ENCODE measurements at places on chromosomes 1 and 21.
A peak's percentile ranks its signal among the peaks of the same experiment; 100 is the strongest.

DNA sequence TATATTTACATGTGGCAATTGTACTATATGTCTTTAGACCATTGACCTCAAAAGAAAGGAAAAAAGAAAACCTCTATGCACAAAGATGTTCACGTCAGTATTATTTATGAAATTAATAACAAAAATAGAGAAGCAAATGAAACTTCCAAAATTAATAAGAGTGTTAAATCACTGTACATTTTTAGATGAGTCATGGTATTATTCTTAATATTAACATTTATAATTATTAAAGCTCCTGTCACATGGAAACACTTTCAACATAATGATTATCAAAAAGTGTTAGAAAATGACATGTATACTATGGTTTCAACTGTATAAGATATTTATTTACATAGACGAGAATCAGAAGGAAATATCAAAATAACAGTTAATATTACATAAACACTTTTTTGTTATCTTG lies 324.9 kb upstream of the RUNX1 start:
- no peak for DNase-seq

DNA sequence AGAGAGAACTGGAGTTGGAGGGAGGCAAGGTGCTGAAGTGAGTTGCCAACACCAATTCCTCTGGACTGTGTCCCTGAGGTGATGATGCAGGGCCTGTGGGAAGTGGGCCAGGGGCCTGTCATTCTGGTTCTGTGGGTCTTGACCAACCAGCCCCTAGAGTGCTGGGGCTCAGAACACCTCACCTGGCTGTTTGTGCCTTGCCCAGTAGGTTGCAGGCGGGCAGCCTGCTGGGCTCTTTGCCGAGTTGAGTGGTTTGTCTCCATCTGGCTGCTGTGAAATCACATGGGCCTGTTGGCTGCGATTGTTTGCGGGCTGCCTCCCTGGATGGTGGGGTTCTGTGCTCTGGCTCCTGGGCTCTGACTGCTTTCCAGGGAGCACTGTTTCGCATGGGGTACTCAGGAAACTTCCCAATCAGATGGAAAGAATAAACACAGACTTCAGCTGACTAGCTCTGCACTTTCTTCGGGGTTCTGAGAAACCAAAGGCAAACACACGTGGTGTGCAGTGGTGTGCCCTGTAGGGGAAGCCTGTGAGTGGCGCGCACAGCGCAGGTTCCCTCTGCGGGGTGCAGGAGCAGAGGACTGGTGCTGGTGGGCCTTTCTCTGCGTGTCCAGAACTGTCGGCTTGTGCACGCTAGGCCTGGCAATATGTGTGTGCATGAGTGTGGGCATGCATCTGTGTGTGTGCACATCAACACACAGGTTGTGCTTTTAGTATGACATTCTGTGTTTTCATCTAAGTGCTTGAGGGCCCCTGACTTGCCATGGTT lies 95.1 kb downstream of the RHOU start:
- DNase-seq: peak; percentile 17

DNA sequence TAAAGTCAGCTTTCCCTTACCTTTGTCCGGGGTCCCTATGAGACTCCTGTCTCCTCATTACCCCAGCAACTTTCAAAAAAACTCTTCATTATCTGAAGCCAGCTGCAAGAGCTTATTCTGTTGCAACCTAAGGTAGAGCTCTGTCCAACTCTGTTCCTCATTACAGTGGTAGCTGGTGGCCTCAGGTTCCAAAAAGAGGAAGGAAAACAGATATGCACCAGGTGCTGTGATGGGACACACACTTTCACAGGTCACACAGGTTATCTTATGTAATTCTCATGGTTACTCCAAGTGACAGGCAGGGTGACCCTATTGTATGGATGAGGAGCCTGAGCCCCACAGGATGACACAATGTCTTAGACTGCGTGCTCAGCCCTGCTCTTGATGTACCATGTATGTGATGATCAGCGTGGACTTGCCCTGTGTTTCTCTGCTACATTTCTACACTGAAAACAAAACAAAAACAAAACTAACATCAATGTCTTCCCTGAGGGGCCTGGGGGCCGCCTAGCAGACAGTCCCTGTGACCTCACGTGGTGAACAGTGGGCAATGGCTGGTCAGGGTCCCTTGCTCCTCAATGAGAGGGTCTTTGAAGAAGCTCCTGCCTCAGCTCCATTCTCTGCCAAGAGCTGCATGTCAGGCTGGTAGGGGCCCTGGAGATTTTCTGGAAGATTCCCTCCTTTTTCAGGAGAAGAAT lies 9.7 kb upstream of the TENT5C start:
- no peak for DNase-seq

GRCh38 chr21:44262338-44263056 lies 800 bp upstream of the DNMT3L start:
- no peak for DNase-seq

DNA sequence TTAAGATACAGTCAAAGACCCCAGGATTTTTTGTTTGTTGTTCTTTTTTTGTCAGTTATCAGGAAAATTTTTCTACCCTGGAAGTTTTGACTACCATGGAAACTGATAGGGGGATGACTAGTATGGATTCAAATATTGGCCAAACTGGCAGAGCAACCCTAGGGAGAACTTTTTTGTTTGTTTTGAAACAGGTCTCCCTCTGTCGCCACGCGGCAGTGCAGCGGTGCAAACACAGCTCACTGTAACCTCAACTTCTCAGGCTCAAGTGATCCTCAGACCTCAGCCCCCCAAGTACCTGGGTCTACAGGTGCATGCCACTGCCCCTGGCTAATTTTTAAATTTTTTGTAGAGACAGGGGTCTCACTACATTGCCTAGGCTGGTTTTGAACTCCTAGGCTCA lies 46.6 kb downstream of the TOR3A start:
- no peak for DNase-seq

DNA sequence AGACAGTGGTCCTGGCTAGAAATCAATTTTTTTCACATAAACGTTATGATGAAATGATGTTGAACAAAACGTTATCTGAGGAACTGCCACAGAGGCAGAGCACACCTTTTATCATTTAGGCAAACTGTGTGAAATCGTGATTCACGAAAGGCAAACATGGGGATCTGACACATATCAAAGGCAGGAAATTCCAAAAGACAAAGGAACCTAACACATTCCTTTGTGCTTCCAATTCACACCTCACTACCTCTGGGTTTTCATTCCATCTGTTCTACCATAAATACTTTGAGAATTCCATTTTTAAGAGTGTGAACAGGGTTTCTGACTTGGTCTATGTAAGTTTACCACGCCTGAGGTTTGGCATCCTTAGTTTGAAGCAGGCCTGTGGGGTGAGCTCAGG lies 119.5 kb upstream of the KRTAP19-8 start:
- DNase-seq: no peak

DNA sequence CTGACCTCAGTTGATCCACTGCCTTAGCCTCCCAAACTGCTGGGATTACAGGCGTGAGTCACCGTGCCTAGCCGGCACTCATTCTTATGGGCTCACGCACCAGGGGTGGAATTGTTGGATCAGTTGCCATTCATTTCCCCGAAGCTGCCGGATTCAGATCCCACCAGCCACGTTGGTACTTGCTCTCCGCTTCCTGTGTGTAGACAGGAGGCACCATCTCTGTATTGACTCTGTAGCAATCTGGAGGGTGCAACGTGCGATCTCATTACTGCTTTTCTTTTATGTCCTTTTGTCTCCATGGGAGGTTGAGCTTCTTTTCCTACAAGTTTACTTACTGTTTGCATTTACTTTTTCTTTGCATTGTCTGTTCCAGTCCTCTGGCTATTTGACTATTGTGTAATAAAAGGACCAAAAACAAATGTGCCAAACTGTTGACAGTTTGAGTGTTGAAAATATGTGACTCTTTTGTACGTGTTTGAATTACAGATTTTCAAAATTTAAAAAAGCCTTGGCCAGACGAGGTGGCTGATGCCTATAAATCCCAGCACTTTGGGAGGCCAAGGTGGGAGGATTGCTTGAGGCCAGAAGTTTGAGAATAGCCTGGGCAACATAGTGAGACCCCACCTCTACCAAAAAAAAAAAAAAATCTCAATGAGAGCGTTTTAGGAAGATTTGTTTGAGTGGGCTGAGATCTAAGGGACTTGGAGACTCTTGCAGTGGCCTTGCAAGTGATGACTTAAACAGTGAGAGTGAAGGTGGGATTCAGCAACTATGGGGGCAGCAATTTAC lies 39.1 kb downstream of the SPSB1 start:
- DNase-seq: no peak

- no peak for DNase-seq
Observed at GRCh38 chr1:31795096-31795675, 20.6 kb downstream of the SPOCD1 start.
